Body of pancreas (tissue), 4 donors: ENCODE measurements at places on chromosomes 6 and 20. TPM values are rescaled to one million over a fixed set of nuclear protein-coding genes. Genes with fewer than 3 reads are reported as not detected.

- no peak for DNase-seq
Measured at GRCh38 chr6:166908811-166909210, 47.5 kb downstream of the RNASET2 start.

GRCh38 chr20:4775322-4776078 lies 53.8 kb downstream of the PRND start:
- no peak for DNase-seq

DNA sequence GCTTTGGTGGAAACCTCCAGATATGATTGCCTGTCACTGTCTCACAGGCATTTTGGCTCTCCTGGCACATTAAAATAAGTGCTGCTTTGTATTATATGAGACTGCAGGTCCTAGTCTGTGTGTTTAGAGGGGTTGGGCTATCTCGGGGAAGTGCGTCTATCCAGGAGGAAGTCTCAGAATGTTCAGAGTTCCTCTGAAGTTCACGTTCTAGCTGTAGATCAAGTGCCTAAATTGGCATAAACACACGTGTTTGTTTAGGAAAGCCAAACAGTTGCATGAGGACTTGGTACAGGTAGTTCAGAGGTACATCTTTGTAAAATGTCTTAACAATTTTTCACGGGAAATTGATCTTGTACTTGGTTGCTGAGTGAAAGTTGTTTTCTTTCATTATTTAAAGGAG lies 36.4 kb upstream of the SLC22A1 start:
- no peak for DNase-seq

- no peak for DNase-seq
Measured at GRCh38 chr6:4717124-4717523, 59.1 kb upstream of the CDYL start.

GRCh38 chr20:49345524-49345923 lies 67.7 kb upstream of the ZNFX1 start:
- no peak for DNase-seq

DNA sequence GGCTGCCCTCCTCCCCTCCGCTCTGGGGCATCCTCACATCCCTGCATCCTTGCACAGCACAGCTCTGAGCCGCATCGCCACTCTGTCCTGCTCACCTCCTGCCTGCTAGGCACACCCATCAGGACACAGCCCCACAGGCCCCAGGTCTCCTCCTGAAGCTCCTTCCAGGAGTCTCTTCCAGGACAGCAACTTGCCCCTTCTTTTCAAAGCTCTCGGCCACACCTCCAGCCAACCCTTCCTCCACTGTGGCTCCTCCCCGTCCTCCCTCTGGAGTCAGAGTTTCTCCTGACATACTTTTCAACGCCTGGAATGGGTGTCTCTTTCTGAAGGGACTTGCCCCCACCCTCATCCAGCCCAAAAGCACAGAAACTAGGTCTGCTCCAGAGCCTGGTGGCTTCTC lies 77.3 kb downstream of the SLC23A2 start:
- no peak for DNase-seq

DNA sequence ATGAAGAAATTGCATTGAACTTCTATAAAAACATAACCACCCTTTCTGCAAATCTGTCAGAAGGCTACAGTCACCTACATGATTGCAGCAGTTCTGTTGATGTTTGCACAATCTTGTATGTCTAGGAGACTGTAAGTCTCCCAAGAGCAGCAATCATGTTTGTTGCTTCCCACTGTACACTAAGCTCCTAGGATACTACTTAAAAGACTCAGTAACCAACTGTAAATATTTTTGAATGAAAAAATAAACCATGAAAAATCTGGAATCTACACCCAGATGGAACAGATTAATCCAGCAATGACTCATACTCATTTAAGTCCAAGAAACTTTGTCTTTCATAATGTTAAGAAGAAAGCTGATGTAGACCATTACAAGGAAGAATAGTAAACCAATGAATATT lies 168.5 kb upstream of the ATXN1 start:
- no peak for DNase-seq

The SOBP gene
- total RNA-seq: 0.66 TPM

The STX7 gene
- total RNA-seq: 24.6 TPM
